ENCODE measurements at places on chromosomes 12 and 14.

DNA sequence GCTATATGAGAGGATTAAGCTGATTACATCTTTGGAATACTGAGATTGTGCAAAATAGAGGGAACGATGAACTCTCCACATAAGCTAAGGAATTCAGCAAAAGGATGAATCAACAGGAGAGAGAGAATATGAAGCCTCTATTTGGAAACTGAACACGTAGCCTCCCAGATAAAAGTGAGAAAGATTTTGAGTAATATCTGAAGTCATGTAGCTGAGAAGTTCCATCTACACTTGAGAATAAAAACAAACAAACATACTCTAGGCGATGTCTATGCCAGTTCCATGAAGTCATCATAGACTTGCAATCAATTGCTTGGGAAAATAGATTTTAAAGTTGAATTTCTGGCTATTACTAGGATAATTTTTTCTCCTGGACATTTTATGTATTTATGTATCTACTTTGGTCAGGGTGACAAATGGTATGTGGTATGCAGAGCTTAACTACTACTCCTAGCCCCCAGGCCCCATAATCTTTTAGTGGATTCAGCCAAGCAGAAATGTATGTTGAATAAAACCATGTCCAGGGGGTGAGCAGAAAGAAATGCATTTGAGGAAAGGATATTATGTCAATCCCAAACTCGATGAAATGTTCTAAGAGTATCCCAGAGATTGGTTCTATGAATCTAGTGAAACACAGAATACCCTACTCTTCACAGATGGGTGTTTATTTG, 627.4 kb downstream of the DIO2 start:
- H3K27ac ChIP-seq, result no peak overlapping the region
- H3K36me3 ChIP-seq, result no peaks in the 10 kb centered on the region
- no peak for DNase-seq
- no peaks in the 10 kb centered on the region for H3K27me3 ChIP-seq

GRCh38 chr12:12482959-12483358, 79.7 kb downstream of the DUSP16 start:
- no peaks in the 10 kb centered on the region for H3K27me3 ChIP-seq
- H3K4me1 ChIP-seq, result peaks cover 21% of the 10 kb centered on the region
- H3K36me3 ChIP-seq, result peaks cover 9% of the 10 kb centered on the region
- no peak for DNase-seq

GRCh38 chr12:47415054-47415453, 290.8 kb downstream of the RPAP3 start:
- H3K4me3 ChIP-seq, result no peak overlapping the region
- DNase-seq, result no peak
- H3K27ac ChIP-seq, result no peak overlapping the region
- no peaks in the 10 kb centered on the region for H3K4me1 ChIP-seq
- no peaks in the 10 kb centered on the region for H3K27me3 ChIP-seq

DNA sequence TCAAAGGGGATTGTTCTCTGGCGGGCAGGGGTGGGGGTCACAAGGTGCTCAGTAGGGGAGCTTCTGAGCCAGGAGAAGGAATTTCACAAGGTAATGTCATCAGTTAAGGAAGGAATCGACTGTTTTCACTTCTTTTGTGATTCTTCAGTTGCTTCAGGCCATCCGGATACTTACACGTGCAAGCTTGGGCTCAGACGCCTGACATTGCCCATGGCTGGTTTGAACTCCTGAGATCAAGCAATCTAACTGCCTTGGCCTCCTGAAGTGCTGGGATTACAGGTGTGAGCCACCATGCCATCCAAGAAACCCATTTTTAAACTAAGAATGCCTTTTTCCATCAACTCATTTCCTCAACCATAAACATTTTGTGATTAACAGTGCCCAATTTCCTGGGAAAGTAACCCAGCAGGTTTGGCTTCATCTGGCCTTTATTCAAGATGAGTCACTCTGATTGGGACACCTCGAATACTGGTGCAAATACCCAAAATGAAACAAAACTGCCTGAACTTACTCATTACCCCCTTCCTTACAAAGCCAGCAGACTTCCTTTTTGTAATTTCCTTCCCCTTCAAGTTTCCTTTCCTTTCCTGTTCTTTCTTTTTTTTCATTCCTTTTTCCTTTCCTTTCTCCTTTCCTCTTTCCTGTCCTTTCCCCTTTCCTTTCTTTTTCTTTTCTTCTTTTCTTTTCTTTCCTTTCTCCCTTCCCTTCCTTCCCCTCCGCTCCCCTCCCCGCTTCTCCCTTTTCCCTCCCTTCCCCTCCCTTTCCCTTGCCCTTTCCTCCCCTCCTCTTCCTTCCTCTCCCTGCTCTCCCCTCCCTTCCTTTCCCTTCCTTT, 10.2 kb upstream of the RNASE10 start:
- H3K4me3 ChIP-seq, result no peak overlapping the region
- H3K27ac ChIP-seq, result no peak overlapping the region
- no peaks in the 10 kb centered on the region for H3K27me3 ChIP-seq
- no peaks in the 10 kb centered on the region for H3K36me3 ChIP-seq

GRCh38 chr12:108850854-108851573, 6.4 kb downstream of the SSH1 start:
- no peaks in the 10 kb centered on the region for H3K27me3 ChIP-seq
- peak overlapping the region; percentile 74 for H3K27ac ChIP-seq
- peak; percentile 79 for DNase-seq
- peaks cover 3% of the 10 kb centered on the region for H3K36me3 ChIP-seq
- H3K4me3 ChIP-seq, result no peak overlapping the region
- peaks cover 36% of the 10 kb centered on the region for H3K4me1 ChIP-seq

- H3K36me3 ChIP-seq, result no peaks in the 10 kb centered on the region
- no peaks in the 10 kb centered on the region for H3K4me1 ChIP-seq
- peaks cover 10% of the 10 kb centered on the region for H3K27me3 ChIP-seq
Observed at GRCh38 chr12:114698566-114699163, 14.7 kb upstream of the TBX3 start.

GRCh38 chr12:62711631-62712241, 223.2 kb downstream of the PPM1H start:
- H3K4me3 ChIP-seq, result no peak overlapping the region
- no peaks in the 10 kb centered on the region for H3K36me3 ChIP-seq
- no peaks in the 10 kb centered on the region for H3K4me1 ChIP-seq
- no peak overlapping the region for H3K27ac ChIP-seq
- no peaks in the 10 kb centered on the region for H3K27me3 ChIP-seq

DNA sequence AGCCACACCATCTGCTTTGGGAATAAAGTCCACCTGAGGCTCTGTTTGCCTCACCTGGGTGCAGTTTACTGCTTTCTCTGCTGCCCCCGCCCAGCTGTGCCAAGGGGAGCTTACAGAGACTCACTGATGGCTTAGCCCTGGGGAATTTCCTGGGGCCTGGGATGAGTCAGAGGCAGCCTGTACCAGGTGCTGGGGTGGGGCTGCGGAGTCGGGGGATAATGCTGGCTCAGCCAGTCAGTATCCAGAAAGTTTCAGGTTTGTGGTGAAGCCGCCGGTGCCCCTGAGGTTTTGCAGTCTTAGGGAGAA, 22.3 kb downstream of the PLEKHG3 start:
- no peaks in the 10 kb centered on the region for H3K4me1 ChIP-seq
- H3K4me3 ChIP-seq, result no peak overlapping the region
- no peaks in the 10 kb centered on the region for H3K36me3 ChIP-seq
- no peak overlapping the region for H3K27ac ChIP-seq
- no peaks in the 10 kb centered on the region for H3K27me3 ChIP-seq

DNA sequence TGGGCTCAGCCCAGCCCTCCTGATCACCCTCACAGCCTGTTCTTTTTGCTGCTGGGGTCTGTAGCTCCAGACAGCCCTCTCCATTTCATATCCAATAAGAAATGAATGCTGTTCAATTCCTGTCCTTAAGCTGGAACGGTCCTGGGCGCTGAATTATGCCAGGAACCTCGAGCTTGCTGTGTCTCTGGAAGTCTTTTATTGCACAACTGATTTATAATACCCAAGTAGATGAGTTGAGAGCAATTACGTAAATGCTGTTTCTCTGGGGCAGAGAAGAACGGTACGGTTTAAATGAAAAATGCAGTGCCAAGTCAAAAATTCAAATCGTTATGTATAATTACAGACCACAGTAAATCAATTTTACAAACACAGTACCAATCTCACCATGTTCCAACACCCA, 161.0 kb downstream of the SAMD4A start:
- H3K36me3 ChIP-seq, result no peaks in the 10 kb centered on the region
- no peak overlapping the region for H3K27ac ChIP-seq
- H3K4me3 ChIP-seq, result no peak overlapping the region
- DNase-seq, result no peak
- H3K27me3 ChIP-seq, result no peaks in the 10 kb centered on the region

- H3K36me3 ChIP-seq, result no peaks in the 10 kb centered on the region
- peak overlapping the region; percentile 87 for H3K27ac ChIP-seq
- no peak for DNase-seq
- no peaks in the 10 kb centered on the region for H3K27me3 ChIP-seq
Observed at GRCh38 chr12:106248846-106249371, 1.1 kb upstream of the CKAP4 start.

DNA sequence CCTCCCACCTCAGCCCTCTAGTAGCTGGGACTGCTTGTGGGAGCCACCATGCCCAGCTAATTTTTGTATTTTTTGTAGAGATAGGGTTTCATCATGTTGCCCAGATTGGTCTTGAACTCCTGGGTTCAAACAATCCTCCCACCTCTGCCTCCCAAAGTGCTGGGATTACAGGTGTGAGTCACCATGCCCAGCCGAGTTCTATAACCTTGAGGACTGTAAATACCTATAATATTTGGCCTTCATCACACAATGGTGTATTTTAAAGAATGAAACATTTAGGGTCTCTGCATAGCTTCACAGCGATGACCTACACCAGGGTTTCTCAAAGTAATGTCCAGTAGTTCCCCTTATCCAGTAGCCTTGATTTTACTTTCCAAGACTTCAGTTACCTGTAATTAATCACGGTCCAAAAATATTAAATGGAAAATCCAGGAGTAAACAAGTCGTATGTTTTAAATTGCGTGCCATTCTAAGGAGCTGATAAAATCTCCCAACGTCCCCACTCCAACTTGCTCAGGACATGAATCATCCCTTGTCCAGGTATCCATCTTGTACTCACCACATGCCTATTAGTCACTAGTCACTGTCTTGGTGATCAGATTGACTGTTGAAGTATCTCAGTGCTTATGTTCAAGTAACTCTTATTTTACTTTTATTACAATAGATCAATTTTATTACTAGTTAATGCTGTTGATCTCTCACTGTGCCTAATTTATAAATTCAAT, 368.2 kb downstream of the BTG1 start:
- H3K4me3 ChIP-seq, result no peak overlapping the region
- peaks cover 7% of the 10 kb centered on the region for H3K4me1 ChIP-seq
- no peaks in the 10 kb centered on the region for H3K36me3 ChIP-seq
- no peak overlapping the region for H3K27ac ChIP-seq
- no peak for DNase-seq

- no peaks in the 10 kb centered on the region for H3K27me3 ChIP-seq
- no peak overlapping the region for H3K27ac ChIP-seq
- no peaks in the 10 kb centered on the region for H3K4me1 ChIP-seq
- no peak overlapping the region for H3K4me3 ChIP-seq
- no peak for DNase-seq
- peaks cover 39% of the 10 kb centered on the region for H3K36me3 ChIP-seq
Observed at GRCh38 chr12:117155278-117156060, 34.8 kb downstream of the FBXO21 start.

DNA sequence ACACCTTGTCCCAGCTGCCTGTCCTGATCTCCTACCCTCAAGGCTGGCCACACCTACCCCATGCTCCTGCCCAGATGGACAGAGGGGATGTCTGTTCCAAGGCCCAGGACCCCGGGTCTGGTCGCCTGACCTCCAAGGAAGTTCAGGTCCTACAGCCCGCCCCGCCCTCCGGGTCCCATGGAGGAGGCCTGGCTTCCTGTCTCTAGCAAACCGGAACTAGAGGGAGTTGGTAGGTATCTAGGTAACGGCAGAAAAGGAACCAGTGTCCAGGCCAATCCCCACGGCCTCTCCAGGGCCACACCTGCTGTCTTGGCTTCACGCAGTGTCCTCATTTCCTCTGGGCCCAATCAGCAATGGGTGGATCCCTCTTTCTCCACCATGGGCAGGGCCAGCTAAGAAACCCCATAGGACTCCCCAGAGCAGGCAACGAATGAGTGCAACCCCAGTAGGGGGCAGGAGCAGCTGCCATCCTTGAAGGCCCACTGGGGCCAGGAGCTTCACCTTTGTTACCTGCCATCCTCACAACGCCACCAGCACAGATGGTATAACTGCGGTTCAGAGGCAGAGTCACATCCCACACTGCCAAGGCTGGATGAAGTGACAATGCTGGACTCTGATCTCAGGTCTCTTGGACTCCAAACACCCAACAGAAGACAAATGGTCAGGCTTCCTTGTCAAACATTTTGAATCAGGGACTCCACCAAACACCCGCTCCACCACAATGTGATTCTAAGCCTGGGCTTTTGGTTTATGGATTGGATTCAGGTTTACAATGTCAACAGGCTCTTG, 25.1 kb upstream of the RPLP0 start:
- H3K4me1 ChIP-seq, result peaks cover 31% of the 10 kb centered on the region
- peak overlapping the region; percentile 26 for H3K4me3 ChIP-seq
- no peaks in the 10 kb centered on the region for H3K27me3 ChIP-seq
- peak overlapping the region; percentile 62 for H3K27ac ChIP-seq
- H3K36me3 ChIP-seq, result no peaks in the 10 kb centered on the region

- no peaks in the 10 kb centered on the region for H3K27me3 ChIP-seq
- H3K27ac ChIP-seq, result no peak overlapping the region
- no peaks in the 10 kb centered on the region for H3K36me3 ChIP-seq
- H3K4me3 ChIP-seq, result no peak overlapping the region
- DNase-seq, result no peak
Observed at GRCh38 chr14:42508209-42508946, 901.7 kb downstream of the LRFN5 start.

DNA sequence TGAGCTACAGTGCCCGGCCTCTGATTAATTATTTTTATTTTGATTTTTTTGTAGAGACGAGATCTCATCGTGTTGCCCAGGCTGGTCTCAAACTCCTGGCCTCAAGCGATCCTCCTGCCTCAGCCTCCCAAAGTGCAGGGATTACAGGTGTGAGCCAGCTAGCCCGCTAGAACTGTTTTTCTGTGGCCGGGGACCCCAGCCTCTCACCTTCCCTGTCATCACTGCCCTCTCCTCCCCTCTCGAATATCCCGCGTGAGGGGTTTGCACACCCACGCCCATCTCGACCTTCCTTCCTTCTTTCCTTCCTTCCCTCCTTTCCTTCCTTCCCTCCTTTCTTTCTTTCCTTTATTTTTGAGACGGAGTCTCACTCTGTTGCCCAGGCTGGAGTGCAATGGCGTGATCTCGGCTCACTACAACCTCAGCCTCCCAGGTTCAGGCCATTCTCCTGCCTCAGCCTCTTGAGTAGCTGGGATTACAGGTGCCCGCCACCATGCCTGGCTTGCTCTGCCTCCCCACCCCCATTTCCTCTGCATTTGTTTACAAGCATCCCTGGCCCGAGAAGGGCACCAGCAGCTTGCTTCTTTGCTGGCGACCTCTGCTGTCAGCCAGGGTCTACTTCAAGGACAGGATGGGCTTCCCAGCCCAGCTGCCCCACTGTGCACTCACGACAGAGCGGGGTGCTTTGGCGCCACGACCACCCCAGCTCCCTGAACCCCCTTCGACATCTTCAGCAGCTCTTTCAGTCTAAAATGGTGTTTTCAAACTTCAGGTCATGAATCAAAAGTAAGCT, 4.3 kb upstream of the TRAF3 start:
- DNase-seq, result no peak
- H3K4me3 ChIP-seq, result no peak overlapping the region
- peaks cover 54% of the 10 kb centered on the region for H3K4me1 ChIP-seq
- peak overlapping the region; percentile 34 for H3K27ac ChIP-seq

Measured in GM12878 (cell line).